ENCODE measurements at places on chromosomes 6 and 20.
A peak's percentile ranks its signal among the peaks of the same experiment; 100 is the strongest.

GRCh38 chr20:51470907-51471411 lies 71.6 kb downstream of the NFATC2 start:
- no peaks in the 10 kb centered on the region for H3K27me3 ChIP-seq
- peaks cover 30% of the 10 kb centered on the region for H3K36me3 ChIP-seq
- H3K4me1 ChIP-seq: no peaks in the 10 kb centered on the region
- no peak for DNase-seq

DNA sequence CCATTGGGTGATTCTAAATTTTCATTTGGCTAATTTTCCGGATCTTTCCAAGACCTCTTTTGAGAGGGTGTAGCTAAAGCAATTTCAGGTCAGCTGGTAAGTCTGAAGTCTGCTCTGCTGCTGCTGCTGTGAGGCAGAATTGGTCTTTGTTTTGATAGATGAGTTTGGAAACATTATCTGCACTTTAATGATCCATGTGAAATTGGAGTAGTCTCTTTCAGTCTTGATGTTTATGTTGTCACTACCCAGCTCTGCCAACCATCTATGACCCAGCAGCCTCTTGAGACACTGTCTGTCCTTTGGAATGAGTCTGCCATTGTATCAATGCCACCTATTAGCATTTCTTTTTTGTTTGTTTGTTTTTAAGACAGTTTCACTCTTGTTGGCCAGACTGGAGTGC lies 44.1 kb downstream of the TXNDC5 start:
- no peaks in the 10 kb centered on the region for H3K27me3 ChIP-seq
- no peak overlapping the region for H3K4me3 ChIP-seq
- no peaks in the 10 kb centered on the region for H3K4me1 ChIP-seq
- DNase-seq: no peak
- no peak overlapping the region for H3K27ac ChIP-seq

DNA sequence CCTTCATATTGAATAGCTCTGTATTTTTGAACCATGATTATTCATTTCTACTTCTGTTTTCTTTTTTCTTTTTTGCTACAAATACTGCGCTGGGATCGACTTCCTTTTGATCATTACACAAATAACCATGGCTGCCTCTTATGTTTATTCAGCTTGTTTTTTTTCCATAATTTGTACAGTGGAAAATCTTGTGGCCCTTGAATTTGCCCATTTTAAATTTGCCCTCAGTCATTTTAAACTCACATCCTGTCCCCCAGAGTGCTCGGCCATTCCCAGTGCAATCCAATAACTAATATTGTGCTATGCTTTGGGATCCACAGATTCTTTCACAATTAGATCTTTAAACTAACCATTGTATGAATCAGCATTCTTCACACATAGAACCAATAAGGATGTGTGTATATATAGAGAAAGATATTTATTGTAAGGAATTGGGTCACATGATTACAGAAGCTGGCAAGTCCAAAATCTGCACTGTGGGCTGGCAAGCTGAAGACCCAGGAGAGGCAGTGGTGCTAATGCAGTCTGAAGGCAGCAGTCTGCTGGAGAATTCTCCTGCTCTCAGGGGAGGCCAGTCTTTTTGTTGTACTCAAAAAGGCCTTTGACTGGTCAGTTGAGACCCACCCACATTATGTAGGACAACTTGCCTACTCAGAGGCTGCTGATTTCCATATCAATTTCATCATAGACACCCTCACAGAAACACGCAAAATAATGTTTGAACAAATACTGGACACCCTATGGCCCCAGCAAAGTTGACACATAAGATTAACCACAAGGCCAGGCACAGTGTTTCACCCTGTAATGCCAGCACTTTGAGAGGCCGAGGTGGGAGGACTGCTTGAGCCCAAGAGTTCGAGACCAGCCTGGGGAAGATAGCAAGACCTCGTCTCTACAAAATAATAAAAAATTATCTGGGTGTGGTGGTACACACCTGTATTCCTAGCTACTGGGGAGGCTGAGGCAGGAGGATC lies 147.1 kb downstream of the MTHFD1L start:
- H3K4me1 ChIP-seq: no peaks in the 10 kb centered on the region
- no peak overlapping the region for H3K27ac ChIP-seq
- no peaks in the 10 kb centered on the region for H3K27me3 ChIP-seq
- no peaks in the 10 kb centered on the region for H3K36me3 ChIP-seq
- DNase-seq: no peak

- peaks cover 8% of the 10 kb centered on the region for H3K4me1 ChIP-seq
- peak overlapping the region; percentile 91 for H3K27ac ChIP-seq
- peak overlapping the region; percentile 96 for H3K4me3 ChIP-seq
- H3K36me3 ChIP-seq: peaks cover 13% of the 10 kb centered on the region
- no peak for DNase-seq
Measured at GRCh38 chr6:157323966-157324300, 614 bp upstream of the TMEM242 start.

DNA sequence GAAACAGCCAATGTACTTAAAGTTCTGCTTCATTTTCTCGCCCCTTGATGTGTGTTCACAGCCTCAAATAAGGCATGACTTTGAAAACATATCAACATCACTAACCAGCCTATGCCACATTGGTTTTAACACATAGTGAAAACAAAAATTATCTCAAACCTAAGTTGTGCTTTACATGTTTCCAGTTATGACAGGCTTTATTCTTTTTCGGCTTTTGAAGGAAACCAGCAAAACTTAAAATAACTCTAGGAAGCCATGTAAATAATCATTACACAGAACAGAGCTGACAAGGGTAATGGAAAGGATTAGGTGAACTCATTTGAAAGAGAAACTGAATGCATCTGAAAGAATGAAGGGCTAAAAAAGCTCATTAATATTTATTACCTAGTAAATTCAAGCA lies 42.1 kb downstream of the BMP5 start:
- DNase-seq: no peak
- no peak overlapping the region for H3K27ac ChIP-seq
- no peak overlapping the region for H3K4me3 ChIP-seq
- H3K27me3 ChIP-seq: no peaks in the 10 kb centered on the region
- no peaks in the 10 kb centered on the region for H3K36me3 ChIP-seq

- no peaks in the 10 kb centered on the region for H3K27me3 ChIP-seq
- H3K4me1 ChIP-seq: no peaks in the 10 kb centered on the region
- no peak overlapping the region for H3K4me3 ChIP-seq
- no peaks in the 10 kb centered on the region for H3K36me3 ChIP-seq
Measured at GRCh38 chr6:116948533-116949304, 71.7 kb downstream of the RFX6 start.

DNA sequence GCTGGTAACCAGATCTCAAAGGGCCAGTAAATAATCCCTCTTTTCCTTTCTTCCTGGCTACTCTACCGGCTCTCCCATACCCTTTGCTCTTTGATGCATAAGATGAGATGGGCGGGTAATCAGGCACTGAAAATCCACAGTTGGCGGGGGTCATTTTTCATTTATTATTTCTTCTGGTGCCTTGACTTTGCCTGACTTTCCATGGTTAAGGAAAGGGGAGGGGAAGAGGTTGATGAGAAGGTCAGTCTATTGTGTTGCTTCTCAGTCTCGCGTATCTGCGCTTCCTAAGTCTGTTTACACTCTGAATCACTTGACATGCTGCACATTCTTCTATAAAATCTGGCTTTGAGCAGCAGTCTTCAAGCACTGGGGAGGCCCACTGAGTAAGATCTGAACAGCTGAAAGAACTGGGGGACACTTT lies 121.1 kb upstream of the HDGFL1 start:
- no peak overlapping the region for H3K27ac ChIP-seq
- no peak overlapping the region for H3K4me3 ChIP-seq
- no peaks in the 10 kb centered on the region for H3K27me3 ChIP-seq
- no peaks in the 10 kb centered on the region for H3K4me1 ChIP-seq
- no peaks in the 10 kb centered on the region for H3K36me3 ChIP-seq

GRCh38 chr6:47631797-47632196 lies 66.6 kb upstream of the ADGRF4 start:
- peak; percentile 25 for DNase-seq
- peaks cover 2% of the 10 kb centered on the region for H3K36me3 ChIP-seq
- no peaks in the 10 kb centered on the region for H3K4me1 ChIP-seq
- no peak overlapping the region for H3K4me3 ChIP-seq
- H3K27ac ChIP-seq: no peak overlapping the region
- no peaks in the 10 kb centered on the region for H3K27me3 ChIP-seq

GRCh38 chr6:118912646-118913045 lies 18.7 kb downstream of the ASF1A start:
- no peak overlapping the region for H3K4me3 ChIP-seq
- H3K36me3 ChIP-seq: peaks cover 37% of the 10 kb centered on the region
- H3K4me1 ChIP-seq: no peaks in the 10 kb centered on the region
- no peak for DNase-seq
- no peak overlapping the region for H3K27ac ChIP-seq
- no peaks in the 10 kb centered on the region for H3K27me3 ChIP-seq

DNA sequence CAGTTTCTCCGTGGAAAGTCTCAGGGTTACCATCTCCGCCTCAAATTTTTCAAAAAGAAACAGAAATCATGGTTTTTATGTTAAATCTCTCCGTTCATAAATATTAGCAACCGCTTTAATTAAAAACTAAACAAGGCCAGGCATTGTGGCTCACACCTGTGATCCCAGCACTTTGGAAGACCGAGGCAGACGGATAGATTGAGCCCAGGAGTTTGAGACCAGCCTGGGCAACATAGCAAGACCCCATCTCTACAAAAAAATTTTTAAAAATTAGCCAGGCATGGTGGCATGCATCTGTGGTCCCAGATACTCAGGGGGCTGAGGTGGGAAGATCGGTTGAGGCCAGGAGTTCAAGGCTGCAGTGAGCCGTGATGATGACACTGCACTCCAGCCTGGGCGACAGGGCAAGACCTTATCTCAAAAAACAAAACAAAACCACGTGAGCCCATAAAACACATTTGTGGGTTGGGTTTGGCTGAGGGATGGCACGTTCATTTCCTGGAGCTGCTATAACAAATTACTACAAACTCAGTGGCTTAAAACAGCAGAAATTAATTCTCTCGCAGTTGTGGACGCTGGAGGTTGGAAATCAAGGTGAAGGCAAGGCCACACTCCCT lies 223.2 kb downstream of the ZNF217 start:
- no peaks in the 10 kb centered on the region for H3K4me1 ChIP-seq
- no peaks in the 10 kb centered on the region for H3K27me3 ChIP-seq
- peak overlapping the region; percentile 42 for H3K27ac ChIP-seq

DNA sequence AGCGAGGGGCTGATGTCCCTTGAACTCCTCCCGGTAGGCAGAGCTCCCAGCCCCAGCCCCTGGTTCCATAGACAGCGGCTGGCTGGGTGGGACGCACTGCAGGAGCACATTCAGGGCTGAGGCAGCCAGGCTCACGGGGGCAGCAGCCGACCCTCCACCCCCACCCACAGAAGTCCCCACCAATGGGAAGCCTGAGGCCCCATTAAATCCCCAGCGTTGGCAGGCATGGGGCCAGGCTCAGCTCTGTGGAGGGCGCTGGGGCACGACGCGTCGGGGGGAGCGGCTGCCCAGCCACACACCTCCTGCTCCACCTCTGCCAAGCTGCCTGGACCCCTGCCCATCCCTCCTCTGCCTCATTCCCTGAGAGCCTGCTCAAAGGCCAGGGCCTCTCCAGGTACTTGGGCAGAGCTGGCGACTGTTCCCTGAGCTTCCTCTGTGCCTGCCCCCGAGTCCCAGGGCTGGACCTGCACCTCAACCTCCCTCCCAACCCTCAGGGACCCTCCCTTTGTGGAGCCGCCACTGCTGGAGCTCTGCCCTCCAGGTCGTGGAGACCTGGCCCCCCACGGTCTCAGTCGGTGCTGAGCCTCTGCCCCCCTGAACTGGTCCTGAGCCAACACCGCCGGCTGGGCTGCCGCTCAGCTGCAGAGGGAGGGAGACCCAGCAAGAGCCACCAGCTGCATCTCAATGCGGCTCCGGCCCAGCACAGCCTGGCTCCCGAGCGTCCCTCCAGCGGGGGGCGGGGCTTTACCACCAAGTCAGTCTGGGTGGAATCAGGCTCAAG lies 9.1 kb downstream of the CHRNA4 start:
- no peak overlapping the region for H3K27ac ChIP-seq
- H3K27me3 ChIP-seq: peaks cover 4% of the 10 kb centered on the region
- H3K4me3 ChIP-seq: no peak overlapping the region
- no peaks in the 10 kb centered on the region for H3K4me1 ChIP-seq

GRCh38 chr20:10565191-10565921 lies 108.4 kb downstream of the JAG1 start:
- H3K4me1 ChIP-seq: peaks cover 20% of the 10 kb centered on the region
- no peak for DNase-seq
- H3K27me3 ChIP-seq: no peaks in the 10 kb centered on the region
- no peak overlapping the region for H3K4me3 ChIP-seq

- H3K36me3 ChIP-seq: no peaks in the 10 kb centered on the region
- no peak overlapping the region for H3K27ac ChIP-seq
- H3K27me3 ChIP-seq: no peaks in the 10 kb centered on the region
- no peak for DNase-seq
- H3K4me1 ChIP-seq: no peaks in the 10 kb centered on the region
- no peak overlapping the region for H3K4me3 ChIP-seq
Measured at GRCh38 chr6:33947916-33948594, 144.3 kb upstream of the MLN start.

- no peak overlapping the region for H3K27ac ChIP-seq
- H3K4me1 ChIP-seq: no peaks in the 10 kb centered on the region
- DNase-seq: no peak
- no peaks in the 10 kb centered on the region for H3K36me3 ChIP-seq
- no peak overlapping the region for H3K4me3 ChIP-seq
- H3K27me3 ChIP-seq: peaks cover 49% of the 10 kb centered on the region
Measured at GRCh38 chr20:46648903-46649649, 2.2 kb downstream of the SLC13A3 start.

GRCh38 chr6:72933233-72933632 lies 292.1 kb downstream of the KHDC1L start:
- no peaks in the 10 kb centered on the region for H3K27me3 ChIP-seq
- no peaks in the 10 kb centered on the region for H3K36me3 ChIP-seq
- no peak overlapping the region for H3K4me3 ChIP-seq
- no peak for DNase-seq
- H3K27ac ChIP-seq: no peak overlapping the region

DNA sequence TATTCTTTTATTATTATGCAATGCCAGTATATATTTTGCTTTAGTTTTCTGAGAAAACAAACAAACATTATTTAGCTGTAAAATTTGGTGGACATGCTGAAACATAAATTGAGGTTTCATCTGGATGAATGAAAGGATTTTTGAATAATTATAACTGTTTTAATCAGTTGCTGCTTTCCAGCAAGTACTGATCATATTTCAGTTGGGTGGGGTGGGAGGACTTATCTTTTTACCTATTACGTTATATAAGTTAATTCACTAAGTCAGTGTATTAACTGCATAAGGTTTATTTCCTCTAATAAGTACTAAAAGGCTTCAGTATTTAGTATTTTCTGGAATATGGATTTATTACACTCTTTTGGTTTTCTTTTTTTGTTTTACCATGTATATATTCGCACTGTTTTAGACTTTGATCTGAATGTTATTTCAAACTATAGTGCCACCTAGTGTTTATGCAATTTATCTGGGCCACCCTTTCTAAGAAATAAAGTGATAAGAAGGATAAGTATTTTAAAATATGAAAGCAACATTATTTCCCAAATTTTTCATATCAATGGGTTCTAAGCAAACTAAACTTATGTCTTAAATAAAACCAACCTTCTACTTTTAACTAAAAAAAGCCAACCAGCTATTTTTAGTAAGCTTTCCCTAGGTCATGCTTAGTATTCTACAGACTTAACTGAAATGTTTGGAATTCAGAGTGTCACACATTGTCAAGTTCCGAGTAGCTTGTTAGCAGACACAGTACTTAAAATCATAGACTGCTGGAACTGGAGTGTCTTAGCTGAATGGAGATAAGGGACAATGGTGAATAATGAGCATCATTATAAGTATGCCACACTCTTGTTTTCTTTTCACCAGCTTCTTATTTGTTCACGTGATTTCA lies 105.4 kb upstream of the MCHR2 start:
- H3K27me3 ChIP-seq: peaks cover 4% of the 10 kb centered on the region
- no peak overlapping the region for H3K4me3 ChIP-seq
- no peaks in the 10 kb centered on the region for H3K4me1 ChIP-seq
- no peaks in the 10 kb centered on the region for H3K36me3 ChIP-seq
- DNase-seq: peak; percentile 30
- no peak overlapping the region for H3K27ac ChIP-seq

- no peaks in the 10 kb centered on the region for H3K36me3 ChIP-seq
- no peak overlapping the region for H3K27ac ChIP-seq
- no peaks in the 10 kb centered on the region for H3K4me1 ChIP-seq
Measured at GRCh38 chr20:13690943-13691342, 52.2 kb upstream of the TASP1 start.
